ENCODE measurements at places on chromosomes 6 and 20. TPM values are rescaled to one million over a fixed set of nuclear protein-coding genes. Genes with fewer than 3 reads are reported as not detected.

DNA sequence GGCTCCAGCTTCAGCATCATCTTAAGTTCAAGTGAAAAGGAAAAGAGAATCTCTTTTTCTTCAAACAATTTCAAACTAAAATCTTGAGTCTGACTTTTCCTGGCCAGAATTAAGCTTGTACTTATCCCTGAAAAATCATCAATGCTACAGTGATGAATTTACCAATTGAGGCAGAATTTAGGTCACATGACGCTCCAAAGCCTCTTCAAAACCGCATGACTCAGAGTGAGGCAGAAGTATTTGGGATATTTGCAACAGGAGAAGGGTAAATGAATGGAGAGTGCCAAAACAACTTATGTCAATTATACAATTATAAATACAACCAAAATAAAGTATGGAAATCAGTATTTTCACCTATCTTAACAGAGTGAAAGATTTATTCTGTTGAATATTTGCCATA, 515.5 kb downstream of the COL12A1 start:
- no peak for DNase-seq

Gene MACROD2
- 2.8 TPM for total RNA-seq

- DNase-seq, result no peak
Observed at GRCh38 chr6:151101816-151102694, 137.7 kb upstream of the AKAP12 start.

- peak; percentile 72 for DNase-seq
Observed at GRCh38 chr20:8082025-8082424, 50.0 kb upstream of the PLCB1 start.

Gene HSF2
- total RNA-seq, result 18.1 TPM

Gene TFAP2C
- total RNA-seq, result 9.4 TPM

GRCh38 chr6:27672113-27672799, 199.4 kb upstream of the ZNF184 start:
- DNase-seq, result peak; percentile 87

DNA sequence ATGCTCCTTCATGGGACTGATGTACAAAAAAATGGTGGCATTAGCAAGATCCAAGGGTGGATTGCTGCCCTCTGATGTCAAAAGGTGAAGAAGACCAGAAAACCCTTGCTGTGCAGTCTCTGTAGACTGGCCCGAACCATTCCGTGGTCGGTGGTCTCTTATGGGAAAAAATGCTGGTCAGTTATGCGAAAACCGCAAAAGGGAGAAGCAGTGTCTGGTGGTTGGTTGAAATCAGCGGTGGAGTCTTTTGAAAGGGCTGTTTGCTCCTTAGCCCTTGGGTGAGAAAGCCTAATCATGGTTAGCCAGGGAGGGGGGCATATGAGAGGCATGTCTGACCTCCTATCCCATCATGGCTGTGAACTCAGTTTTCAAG, 108.1 kb downstream of the DTNBP1 start:
- no peak for DNase-seq

DNA sequence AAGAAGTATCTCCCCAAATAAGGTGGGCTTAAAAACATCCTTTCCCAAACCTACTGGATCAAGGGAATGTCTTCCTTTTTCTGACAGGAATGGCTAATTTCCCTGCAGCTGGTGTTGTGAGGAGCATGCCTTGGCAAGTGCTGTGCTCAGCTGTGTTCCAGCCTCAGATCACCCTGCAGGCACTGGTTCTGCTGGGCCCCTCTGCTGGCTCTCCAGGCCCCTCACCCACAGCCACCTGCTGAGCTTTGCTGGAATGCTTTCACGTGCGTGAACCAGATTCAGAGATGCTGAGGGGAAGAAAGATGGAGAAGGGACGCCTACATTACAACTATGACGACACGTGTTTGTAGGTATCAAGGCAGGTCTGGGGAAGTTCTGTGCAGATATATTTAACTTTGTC, 71.3 kb upstream of the FOXC1 start:
- DNase-seq, result no peak

DNA sequence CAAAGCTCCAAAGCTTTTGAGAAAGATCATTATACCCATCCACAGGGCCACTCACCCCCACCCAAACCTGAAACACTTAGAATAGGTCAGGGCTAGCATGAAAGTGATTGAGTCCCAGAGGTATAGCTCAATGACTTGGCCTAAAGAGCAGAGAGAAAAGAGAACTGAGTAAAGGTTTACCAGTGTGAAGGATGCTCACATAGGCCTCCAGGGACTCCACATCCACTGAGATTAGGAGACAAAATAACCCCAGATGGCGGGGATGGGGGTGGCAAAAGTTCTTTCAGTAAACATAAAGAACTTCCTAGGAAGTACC, 12.2 kb downstream of the SAYSD1 start:
- no peak for DNase-seq

DNA sequence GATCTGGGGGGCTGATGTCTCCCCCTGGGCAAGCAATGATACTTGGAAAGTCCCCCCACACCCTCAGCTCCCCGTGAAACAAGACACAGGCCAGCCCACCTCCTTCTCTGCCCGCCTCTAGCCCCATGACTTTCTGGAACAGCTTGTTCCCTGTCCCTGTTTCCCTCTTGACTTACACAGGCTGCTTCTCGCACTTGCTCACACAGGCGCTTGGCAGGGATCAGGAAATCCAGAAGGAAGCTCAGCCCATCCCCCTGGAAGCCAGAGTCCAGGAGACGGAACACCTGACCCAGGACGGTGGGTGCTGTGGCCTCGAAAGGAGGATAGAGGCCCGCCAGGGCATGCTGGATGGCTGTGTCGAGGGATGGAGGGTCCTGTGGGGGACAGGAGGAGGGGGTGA, 14.8 kb downstream of the KIAA1755 start:
- no peak for DNase-seq

DNA sequence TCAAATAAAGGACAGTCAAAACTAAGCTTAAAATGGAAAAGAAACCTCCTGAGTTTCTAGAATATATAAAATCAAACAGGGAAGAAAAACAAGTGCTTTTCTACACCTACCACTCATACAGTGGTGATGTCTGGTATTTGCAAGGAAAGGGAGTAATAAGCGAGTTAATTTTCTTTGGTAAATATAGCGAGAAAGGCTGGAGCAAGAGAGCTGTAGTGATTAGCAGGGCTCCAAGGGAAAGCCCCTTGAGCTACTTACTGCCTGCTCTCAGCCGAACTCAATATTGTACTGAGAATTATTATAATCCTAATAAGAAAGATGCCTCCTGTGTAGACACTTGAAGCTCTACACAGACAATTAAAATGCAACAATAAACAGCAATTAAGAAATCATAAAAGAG, 296.3 kb downstream of the LAMA2 start:
- DNase-seq, result no peak

GRCh38 chr6:139243536-139243935, 48.3 kb downstream of the TXLNB start:
- DNase-seq, result no peak

GRCh38 chr6:50992704-50993625, 174.3 kb downstream of the TFAP2B start:
- no peak for DNase-seq

Gene HLA-DOA
- total RNA-seq, result 30.5 TPM

DNA sequence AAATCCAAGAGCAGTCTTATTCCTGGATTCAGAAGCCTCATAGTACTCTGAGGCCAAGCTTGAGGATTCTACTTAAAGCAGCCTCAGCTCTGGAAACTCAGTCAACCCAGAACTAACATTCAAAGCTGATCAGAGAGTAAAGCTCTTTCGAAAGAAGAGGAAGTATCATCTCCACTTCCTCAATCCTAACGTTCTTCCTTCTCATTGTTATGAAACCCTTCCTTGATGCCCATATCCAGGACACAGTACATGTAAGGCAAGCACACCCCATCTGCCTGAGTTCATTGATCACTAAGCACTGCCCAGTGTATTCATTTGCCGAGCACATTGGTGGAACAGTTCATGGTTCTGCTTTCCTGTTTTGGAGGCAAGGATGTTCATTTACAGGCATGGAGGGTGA, at the start of gene IPCEF1:
Gene IPCEF1 (minus strand): TSS at position 114 of the 400 bp plus-strand sequence. CDS start 90,856 bp downstream, outside the sequence.
- no peak for DNase-seq

- DNase-seq, result no peak
Observed at GRCh38 chr6:13674533-13675190, 37.0 kb downstream of the RANBP9 start.

Gene SCAF8
- 40.8 TPM for total RNA-seq

- DNase-seq, result peak; percentile 52
Observed at GRCh38 chr6:168193816-168194721, 115.1 kb upstream of the FRMD1 start.

GRCh38 chr6:44456070-44456965, 68.8 kb downstream of the CDC5L start:
- peak; percentile 64 for DNase-seq

DNA sequence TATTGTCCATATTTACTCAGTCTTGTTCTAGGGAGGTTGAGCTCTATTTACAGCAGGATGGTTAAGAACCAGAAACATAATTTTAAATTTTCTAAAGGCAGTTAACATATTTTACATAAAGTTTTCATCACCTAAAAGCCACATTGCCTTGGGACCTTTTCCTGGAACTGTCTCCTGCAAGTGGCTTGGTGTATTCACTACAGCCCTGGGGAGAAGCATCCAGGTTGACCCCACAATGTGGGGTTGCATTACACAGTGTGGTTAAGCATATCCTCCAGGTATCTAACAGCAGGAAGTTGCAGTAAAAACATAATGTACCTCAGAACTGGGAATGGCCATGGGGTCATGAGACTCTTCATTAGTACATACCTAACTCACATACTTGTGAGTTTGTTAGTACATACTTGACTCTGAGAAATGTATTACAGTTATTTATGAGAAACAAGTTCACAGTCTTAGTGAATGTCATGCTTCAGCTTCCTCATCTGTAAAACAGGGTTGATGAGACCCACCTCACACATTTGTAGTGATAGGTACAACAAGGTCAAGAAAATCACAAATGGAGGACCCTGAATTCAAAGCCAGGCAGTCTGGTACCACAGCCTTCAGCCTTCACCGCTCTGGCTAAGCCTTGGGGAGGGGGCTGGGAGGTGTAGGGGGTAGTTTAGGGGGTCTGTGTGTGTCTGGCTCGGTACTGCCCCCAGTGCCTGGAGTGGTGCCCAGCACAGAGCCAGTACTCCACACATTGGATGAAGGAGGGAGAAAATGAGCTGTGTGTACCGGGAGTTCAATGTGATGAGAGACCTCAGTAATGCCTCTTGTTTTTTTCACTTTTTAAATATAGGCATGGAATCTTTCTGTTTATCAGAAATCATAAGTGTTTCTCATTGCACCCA, 52.9 kb downstream of the KAT14 start:
- DNase-seq, result peak; percentile 51

GRCh38 chr6:24536466-24536865, 41.7 kb downstream of the ALDH5A1 start:
- DNase-seq, result no peak

DNA sequence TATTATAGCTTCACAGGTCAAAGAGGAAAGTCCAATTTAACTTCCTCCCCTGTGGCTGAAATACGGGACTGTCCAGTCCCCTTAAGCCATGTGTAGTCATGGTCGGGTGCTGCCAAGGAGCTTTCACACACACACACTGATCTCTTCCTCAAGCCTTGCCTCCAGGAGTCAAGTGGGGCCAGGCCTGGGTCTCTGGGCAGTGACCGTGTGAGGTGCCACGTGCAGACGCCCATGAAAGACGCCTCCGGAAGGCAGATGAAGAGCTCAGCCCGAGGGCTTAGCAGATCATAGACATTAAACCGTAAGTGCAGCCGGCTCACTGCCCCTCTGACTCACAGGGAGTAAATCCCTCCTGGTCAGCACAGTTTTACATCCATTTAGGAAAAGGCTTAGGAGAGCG, 4.2 kb downstream of the GABRR2 start:
- DNase-seq, result no peak

Gene KIAA1755
- total RNA-seq, result 0.12 TPM

Gene FAM83C
- not detected for total RNA-seq
